ENCODE measurements at places on chromosomes 11 and 22.

- DNase-seq = no peak
Measured at GRCh38 chr11:94922321-94923003, 50.9 kb downstream of the CWC15 start.

GRCh38 chr22:33180356-33180755, 122.2 kb upstream of the SYN3 start:
- no peak for DNase-seq

DNA sequence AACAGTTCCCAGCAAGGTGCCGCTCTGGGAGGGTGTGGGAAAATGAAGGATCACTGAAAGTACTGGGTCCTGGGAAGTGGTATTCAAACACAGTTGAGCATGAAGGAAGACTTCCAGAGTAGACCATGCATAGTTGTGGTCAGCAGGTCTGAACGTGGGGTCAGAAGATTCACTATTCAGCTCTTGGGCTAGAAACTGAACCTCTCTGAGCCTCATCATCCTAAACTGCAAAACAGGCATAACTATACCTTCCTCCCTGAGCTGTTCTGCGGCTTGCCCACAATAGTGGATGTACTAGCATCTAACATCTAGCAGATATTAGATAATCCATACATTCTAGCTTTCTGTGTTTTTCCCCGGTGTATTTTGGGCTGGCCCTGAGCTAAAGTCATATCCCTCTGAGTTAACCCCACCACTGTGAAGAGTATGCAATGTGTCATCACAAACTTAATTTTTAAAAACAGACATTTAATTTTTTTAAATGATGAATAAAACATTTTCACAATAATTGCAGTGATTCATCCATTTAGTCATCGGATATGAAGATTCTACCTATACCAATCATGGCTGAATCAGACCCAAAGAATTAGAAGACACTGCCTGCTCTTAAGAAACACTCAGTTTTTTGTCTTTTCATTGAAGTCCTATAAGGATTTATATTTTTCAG, 179.1 kb downstream of the BLID start:
- DNase-seq = peak; percentile 31

GRCh38 chr11:19193916-19194315, 7.9 kb downstream of the CSRP3 start:
- DNase-seq = no peak

DNA sequence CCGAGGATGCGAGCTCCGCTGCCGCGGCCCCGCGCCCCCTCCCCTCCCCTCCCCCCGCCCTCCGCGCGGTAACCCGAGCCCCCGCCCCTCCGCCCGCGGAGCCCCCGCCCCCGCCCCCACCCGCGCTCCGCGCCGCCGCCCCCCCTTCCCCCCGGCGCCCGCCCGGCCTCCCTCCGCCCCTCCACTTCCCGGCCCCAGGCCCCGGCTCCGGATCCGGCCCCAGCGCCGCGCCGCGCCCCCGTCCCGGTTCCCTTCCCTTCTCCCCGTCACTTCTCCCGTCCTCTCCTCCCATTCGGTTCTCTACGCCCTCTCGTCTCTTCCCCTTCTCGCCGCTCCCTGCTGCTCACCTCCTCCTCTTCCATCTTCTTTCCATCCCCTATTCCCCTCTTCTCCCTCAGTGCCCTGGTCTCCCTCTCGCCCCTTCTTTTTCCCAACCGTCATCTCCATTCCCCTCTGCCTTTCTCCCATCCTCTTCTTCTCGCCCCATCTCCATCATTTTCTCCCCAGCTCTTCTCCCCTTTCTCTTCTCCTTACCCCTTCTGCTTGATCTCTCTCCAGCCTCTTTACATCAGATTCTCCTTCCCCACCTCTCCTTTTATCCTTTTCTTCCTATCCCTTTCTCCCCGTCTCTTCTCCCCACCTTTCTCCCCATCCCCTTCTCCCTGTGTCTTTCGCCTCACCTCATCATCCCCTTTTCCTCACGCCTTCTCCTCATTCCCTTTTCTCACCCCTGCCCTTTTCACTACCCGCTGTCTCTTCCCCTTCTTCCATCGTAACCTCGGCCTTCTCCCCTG, at the start of gene DCHS1:
Gene DCHS1, minus strand, starts transcription at position 20 of the 794 bp plus-strand sequence. CDS start 14,196 bp downstream, outside the sequence.
- DNase-seq = no peak

- no peak for DNase-seq
Measured at GRCh38 chr22:29973269-29973668, 90.3 kb downstream of the MTMR3 start.

DNA sequence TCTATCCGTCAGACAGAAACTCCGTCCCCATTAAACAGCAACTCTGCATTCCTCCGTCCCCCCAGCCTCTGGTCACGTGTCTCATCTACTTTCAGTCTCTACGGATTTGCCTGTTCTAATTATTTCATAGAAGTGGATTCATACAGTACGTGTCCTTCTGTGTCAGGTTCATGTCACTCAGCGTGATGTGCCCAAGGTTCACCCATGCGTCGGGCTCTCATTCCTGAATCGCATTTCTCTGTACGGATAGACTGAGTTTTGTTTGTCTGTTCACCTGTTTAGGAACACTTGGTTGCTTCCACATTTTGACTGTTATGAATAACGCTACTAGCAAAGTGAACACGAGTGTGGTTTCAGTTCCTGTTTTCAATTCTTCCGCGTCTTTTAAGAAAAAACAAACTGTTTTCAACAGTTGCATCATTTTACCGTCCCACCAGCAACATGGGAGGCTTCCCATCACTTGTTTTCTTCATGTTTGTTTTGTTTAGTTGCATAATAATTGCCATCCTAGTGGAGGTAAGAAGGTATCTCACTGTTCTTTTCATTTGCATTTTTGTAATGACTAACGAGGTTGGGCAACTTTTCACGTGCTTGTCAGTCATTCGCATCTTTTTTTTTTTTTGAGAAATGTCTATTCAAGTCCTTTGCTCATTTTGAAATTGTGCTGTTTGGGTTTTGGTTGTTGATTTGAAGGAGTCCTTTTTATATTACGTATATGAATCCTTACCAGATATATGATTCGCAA, 8.9 kb upstream of the NLRP6 start:
- no peak for DNase-seq

- DNase-seq = no peak
Measured at GRCh38 chr11:83728281-83728680, 442.1 kb upstream of the CCDC90B start.

- DNase-seq = no peak
Measured at GRCh38 chr11:123040111-123040432, 21.9 kb downstream of the HSPA8 start.

DNA sequence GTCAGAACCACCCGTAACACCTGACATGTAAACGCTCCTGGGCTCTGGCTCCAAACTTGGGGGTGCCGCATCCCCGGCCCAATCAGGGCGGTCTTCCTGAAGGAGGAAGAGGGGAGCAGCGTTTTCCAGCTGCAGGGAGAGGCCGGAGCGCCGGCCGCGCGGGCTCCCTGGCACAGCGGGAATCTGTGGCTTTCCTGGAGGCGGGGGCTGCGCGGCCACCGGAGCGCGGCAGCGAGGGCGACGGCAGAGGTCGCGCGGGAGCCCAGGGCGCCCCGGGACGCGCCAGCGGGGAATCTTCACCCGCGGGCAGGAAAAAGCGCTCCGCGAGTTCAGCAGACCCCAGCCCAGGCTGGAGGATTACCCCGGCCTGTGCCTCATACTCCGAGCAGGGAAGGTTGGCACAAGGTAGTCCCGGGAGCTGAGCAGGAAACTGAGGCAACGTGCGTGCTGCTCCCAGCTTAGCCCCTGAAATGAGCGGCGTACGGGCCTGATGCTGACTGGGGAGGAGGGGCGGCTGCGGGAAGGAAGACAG, 600 bp upstream of the ESAM start:
- DNase-seq = no peak

- DNase-seq = peak; percentile 58
Measured at GRCh38 chr11:34214961-34215805, 109.8 kb downstream of the NAT10 start.

- DNase-seq = no peak
Measured at GRCh38 chr11:44670794-44671193, 56.0 kb upstream of the TSPAN18 start.

DNA sequence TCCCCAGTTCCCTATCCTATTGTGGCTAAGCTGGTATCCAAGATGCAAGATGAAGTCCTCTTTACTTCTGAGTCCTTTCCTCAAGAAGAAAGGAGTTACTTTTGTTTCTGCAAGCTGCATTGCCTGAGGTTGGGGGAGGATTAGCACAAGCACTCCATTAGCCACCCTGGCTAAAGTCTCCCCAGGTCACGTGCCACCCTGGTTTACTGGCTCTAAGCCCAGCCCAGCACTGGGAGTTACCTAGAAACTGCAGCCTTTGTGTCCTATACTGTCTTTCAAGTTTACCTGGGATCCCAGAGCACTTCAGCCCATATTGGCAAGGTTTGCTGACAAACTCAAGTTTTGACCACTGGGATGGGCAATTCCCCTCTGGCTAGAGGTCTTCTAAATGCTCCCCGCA, 78.4 kb upstream of the DBX1 start:
- DNase-seq = no peak

- no peak for DNase-seq
Measured at GRCh38 chr11:75163921-75164849, 13.3 kb downstream of the SLCO2B1 start.

DNA sequence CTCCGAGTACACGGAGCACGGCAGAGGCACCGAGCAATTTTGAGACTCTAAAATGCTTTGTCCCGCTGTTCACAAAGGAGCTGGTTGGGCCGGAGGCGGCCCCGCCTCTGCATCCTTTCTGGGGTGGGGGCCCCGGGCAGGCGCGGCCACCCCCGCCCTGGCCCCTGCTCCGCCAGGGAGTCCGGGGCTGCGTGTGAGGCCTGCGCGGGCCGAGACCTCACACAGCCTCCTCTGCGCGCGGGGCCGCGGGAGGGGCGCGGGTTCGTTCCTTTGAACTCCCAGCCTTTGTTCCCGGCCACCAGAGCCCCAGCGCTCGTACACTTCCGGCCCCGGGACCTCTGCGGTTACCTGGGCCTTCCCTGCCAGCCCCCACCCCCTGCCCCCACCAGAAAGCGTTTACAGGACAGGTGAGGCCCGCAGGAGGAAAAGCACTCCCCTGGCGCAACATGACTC, 1.6 kb downstream of the FGF19 start:
- no peak for DNase-seq

- peak; percentile 27 for DNase-seq
Measured at GRCh38 chr22:17213976-17214375, 5.3 kb downstream of the ADA2 start.

DNA sequence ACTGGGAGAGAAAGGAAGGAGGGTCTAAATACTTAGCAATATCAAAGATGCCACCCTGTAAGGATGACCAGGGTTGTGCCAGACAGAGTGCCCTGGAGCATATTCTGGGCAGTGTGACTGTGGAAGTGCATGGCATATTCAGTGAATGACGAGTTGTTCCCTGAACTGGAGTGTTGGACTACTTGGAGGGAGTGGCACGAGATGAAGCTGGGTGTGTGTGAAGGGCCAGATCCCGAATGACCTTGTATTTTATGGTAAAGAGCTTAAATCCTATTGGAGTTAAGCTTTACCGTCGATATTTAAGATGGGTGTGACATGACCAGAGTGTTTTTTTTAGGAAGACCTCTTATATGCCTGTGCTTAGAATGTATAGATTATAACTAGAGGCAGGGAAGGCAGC, 48.8 kb downstream of the STIM1 start:
- no peak for DNase-seq

DNA sequence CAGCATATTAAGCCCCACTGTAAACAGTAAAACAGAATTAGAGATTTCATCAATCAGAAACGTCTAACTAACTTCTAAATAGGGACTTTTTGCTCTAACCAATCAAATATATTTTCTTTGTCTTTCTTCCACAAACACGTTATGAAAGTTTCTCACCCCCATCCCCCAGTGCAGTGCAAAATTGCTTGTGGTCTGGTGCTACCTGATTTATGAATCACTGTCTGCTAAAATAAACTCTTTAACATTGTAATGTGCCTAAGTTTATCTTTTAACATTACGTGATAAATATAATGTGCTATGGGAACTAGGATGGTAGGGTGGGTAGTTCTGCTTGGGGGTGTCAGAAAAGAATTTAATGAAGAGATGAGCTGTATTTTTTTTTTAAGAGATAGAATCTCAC, 47.3 kb upstream of the SLC5A1 start:
- no peak for DNase-seq

- DNase-seq = no peak
Measured at GRCh38 chr22:44373234-44373633, 60.5 kb upstream of the SHISAL1 start.

- DNase-seq = no peak
Measured at GRCh38 chr11:126139111-126140091, 72.0 kb downstream of the RPUSD4 start.

GRCh38 chr22:30044369-30044768, 35.9 kb upstream of the HORMAD2 start:
- DNase-seq = peak; percentile 91
